ENCODE measurements at places on chromosomes 2 and 18.

DNA sequence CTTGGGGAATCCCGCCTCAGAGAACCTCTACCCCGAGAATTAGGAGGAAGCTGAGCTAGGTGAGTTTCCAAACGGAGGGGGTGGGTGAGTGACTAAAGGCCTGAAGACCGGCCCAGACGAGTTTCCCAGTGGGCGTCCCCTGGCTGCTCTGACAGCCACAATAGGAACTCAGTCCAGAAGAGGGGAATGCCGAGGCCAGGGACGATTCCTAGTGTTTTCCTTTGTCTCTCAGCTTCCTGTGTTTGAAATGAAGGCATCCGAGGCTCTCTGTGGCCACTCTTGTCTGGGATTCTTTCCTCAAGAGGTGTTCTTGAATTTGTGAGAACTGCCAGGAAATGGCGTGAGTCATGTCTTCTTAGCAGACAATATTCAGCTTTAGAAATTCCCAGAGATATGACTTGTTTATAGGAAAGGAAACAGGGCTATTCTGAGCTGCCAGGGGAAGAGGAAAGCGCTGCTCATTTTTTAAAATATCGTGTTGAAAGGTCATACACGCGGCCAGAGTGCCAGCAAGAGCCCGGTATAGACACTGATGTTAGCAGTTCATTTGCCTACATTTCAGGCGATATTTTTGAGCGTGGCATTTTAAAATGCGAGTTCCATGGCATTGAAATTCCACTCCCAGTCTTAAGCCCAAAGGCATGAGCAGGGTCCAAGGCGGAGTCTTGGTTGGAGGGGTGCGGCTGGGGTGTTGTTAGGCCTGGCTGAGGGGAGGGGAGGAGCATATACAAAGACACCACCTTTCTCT, 169.1 kb upstream of the KLF7 start:
- DNase-seq, result peak; percentile 18

DNA sequence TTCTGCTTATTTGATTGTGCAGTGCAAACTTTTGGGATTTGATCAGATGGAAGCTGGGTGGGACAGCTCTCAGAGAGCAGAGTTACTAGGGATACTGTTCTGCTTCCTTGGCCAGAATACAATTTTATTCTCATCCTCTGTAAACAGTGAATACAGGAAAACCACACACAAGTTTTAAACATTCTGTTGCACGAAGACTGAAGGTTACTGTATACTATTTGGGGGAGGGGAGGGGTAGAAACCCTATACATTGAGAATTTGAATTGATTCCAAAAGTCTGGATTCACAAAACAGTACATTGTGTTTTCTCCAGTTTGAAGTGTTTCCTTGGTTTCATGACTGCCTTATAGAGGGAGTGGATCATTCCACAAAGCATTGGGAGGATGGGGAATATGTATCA, 149.9 kb downstream of the SETBP1 start:
- DNase-seq, result no peak

DNA sequence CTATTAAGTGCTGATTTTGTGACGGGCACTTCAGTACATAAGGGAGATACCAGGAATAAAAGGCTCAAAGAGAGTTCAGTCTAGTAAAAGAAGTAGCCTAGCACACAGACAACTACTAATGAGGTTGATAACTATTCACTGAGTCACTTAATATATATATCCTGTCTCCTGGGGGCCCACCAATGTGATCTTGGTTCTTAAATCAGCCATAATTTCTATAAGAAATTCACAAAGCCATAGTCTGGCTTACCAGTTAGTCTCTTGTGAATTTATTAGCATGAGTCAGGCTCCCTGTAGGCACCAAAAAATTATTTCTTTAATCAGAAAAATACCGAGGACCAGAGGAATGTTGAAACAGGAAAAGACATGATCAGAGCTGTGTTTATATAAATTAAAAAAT, 10.4 kb downstream of the KCNE4 start:
- no peak for DNase-seq

DNA sequence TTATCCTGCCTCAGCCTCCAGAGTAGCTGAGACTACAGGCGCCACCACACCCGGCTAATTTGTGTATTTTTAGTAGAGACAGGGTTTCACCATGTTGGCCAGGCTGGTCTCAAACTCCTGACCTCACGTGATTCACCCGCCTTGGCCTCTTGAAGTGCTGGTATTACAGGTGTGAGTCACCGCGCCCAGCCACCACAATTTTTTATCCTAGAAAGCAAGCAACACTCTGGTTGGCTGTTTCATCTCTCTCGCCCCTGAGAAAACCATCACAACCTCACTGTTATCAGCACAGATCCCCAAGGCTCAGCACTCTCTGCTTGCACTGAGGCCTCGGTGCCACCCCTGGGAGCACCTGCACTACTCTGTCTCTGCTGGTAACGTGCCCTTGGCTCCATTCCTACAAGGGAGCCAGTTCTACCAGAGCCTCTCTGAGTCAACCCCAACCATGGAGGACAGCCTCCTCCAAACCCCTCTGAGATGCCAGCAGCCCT, 134.8 kb upstream of the AGAP1 start:
- DNase-seq, result no peak

GRCh38 chr18:8399138-8399537, 210.1 kb upstream of the RAB12 start:
- no peak for DNase-seq

DNA sequence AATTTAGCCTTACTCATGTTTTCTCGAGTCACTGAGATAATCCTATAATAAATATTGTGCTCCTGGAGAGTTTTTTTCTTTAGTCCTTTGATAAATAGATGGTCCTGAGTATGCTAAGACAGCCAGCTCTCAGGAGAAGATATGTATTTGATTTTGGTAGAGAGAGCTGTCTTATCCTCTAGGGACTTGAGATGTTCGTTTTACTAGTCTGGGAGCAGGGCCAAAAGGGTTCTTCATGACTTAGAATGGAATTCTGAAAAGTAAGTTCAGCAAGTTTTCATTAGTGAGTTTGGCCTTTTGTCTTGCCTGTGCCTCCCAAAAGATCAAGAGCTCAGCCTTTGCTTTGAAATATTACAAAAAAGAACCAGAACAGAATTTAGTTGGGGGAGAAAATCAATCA, 246.7 kb downstream of the BABAM2 start:
- DNase-seq, result no peak

- no peak for DNase-seq
Observed at GRCh38 chr2:155250800-155251199, 552.3 kb downstream of the KCNJ3 start.

DNA sequence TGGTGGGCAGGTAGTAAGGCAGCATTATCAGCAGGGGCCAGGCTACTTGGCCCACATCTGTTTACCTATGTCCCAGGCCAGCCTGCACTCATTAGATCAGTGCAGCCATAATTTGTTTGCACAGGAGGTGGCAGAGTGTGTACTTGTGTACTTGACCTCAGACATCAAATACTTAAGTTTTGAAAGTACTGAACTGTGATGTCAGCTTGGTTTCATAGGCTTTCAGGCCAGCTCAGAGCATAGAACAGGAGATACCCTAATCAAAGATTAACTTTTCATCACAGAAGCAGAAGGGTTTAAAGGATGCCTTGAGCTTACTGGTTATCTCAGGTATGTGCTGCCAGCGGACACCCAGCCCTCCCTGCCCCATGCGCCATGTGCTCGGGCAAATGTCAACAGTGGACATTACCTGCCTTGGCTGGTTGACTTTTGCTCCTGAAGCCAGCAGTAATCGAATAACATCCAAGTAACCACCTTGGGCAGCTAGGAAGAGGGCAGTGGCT, 33.2 kb downstream of the ANKRD29 start:
- DNase-seq, result no peak

DNA sequence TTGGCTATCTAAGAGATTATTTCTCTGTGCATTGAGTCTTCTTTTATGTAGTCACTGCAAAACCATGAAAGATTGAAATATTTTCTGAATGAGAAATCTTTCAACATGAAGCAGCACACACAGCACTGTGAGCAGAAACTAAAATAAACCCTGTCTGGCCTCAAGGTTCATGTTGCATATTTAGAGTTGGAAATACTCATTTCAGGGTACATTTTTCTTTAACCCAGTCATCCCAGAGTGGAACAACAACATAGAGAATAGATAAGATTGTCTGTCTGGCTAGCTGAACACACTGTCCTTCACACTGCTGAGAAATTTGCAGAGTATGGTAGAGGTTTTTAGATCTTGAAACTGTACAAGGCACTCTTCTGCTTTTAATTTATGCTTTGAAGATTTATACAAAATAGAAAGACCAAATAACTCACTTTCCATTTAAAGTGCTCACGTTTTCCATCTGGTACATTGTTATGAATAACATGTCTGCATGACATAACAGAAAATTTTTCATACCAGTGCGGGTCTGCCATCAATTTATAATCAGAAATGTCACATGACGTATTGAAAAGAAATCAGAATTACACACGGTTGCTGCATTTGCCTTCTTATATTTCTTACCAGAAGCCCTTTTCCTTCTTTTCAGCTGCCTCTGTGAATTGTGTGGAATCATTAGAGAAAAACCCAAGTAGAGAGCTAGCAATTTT, 25.0 kb upstream of the FN1 start:
- no peak for DNase-seq

GRCh38 chr2:227347117-227347516, 22.1 kb downstream of the MFF start:
- no peak for DNase-seq

GRCh38 chr2:43484323-43484930, 111.4 kb downstream of the THADA start:
- no peak for DNase-seq

DNA sequence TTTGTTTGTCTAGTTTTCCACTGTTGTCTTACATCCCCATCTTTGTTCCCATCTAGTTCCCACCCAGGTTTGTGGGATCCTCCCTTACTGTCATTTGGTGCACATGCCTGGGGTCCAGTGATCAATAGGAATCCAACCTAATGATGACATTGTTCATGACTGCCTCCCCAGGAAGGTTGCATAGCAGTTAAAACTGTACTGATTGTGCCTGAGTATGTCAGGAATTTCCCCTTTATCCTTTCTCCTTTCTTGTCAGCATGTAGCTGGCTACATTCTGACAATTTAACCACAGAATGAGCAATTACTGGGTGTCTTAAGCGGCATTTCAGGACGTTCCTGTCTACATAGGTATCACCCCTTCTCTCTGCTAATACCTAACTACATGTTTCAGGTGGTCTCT, 653.0 kb downstream of the CNTNAP5 start:
- DNase-seq, result no peak

GRCh38 chr2:175080479-175080878, 75.3 kb upstream of the CHN1 start:
- no peak for DNase-seq

GRCh38 chr2:104752504-104752903, 101.4 kb upstream of the POU3F3 start:
- DNase-seq, result no peak

GRCh38 chr2:230874456-230874855, 9.7 kb downstream of the ITM2C start:
- no peak for DNase-seq

DNA sequence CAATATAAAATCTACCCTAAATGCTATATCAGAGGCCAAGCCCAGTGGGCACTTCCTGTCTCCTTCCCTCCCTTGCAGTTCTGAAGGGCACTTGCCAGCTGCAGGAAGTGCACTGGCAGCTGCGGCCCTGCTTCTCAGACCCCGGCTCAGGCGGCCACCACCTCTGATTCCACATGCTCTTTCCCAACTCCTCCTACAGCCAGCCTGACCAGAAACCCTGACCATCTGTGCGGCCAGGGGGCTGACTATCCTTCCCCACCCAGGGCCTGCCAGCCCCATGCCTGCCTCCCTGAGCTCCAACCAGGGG, 88.6 kb downstream of the ZBTB7C start:
- no peak for DNase-seq

DNA sequence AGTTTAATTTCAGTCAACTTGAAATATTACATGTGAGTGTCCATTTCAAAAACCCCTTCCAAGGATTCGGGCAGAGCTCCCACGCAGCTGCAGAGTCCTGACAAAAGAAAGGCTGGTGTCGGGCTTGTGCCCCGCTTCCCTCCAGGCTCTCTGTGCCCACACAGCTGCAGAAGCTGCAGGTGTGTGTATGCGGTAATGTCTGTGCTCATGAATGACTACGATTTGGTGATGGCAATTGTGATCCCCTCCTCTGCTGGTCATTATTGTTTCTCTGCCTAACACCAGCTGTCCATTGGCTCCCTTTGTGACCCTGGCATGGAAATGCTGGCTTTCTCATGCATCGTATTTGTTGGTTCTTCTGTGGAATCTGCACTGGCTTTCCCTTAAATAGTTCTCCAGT, 224.8 kb downstream of the NUP35 start:
- DNase-seq, result no peak

- no peak for DNase-seq
Observed at GRCh38 chr2:189851174-189851826, 67.0 kb downstream of the PMS1 start.

GRCh38 chr2:133266041-133266925, 302.0 kb downstream of the NCKAP5 start:
- no peak for DNase-seq

DNA sequence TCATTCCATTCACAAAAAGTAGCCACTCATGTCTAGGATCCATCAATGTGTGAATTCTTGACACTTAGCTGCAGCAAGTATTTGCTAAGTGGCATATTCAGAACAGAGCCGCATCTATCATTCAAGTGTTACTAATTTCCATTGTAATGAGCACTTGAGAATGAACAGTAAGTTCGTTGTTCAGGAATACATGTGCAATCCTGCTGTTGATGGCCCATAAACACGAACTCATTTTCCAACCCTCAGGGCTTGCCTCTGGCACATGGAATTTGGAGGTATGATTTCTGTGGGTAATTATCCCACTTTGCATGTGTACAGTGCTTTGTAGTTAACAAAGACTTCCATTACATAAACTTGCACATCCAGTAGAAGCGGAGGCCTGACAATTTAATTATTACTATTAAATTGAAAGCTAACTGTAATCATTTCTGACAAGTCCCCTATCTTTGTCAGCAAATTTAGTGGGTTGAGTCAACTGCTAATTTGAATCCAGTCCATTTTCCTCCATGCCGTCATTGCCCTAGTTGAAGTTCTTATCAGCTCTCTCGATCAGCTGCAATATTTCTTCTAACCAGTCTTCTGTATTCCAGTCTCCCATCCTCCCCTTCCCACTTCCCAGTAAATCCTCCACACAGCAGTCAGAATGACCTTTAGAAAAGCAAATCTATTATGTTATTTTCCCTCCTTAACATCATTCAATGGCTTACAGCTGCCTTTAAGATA, 116.0 kb upstream of the AQP4 start:
- DNase-seq, result no peak

GRCh38 chr2:73963385-73964120, 21.2 kb upstream of the TET3 start:
- DNase-seq, result no peak

GRCh38 chr2:168300460-168300859, 53.1 kb upstream of the STK39 start:
- DNase-seq, result no peak

- no peak for DNase-seq
Observed at GRCh38 chr18:67783196-67783946, 266.9 kb upstream of the DSEL start.

GRCh38 chr2:172227719-172228118, 125.0 kb upstream of the DLX2 start:
- DNase-seq, result no peak
